ENCODE measurements at places on chromosomes 11 and 22.

GRCh38 chr11:16097543-16097942, 258.8 kb downstream of the SOX6 start:
- DNase-seq = no peak

GRCh38 chr11:78281511-78281910, 92.8 kb downstream of the USP35 start:
- no peak for DNase-seq

DNA sequence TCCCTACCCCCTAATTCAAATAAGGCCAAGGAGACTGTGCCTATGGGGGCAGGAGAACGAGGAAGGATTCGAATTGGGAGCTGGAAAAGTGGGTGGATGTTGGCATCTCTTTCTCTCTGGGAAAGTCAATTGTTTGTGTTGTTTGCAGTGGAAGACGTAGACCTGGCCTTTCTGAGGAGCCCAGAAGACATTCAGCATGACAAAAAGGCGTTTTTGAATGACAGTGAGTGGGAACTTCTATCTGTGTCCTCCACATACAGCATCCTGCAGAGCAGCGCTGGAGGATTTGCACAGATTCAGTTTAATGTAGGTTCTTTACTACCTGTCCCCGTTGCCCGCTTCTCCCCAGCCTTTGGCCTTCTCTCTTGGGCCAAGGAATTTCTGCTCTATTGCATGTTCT, 28.2 kb downstream of the HTR3B start:
- no peak for DNase-seq

- DNase-seq = no peak
Observed at GRCh38 chr22:46609724-46610201, 10.4 kb upstream of the GRAMD4 start.

DNA sequence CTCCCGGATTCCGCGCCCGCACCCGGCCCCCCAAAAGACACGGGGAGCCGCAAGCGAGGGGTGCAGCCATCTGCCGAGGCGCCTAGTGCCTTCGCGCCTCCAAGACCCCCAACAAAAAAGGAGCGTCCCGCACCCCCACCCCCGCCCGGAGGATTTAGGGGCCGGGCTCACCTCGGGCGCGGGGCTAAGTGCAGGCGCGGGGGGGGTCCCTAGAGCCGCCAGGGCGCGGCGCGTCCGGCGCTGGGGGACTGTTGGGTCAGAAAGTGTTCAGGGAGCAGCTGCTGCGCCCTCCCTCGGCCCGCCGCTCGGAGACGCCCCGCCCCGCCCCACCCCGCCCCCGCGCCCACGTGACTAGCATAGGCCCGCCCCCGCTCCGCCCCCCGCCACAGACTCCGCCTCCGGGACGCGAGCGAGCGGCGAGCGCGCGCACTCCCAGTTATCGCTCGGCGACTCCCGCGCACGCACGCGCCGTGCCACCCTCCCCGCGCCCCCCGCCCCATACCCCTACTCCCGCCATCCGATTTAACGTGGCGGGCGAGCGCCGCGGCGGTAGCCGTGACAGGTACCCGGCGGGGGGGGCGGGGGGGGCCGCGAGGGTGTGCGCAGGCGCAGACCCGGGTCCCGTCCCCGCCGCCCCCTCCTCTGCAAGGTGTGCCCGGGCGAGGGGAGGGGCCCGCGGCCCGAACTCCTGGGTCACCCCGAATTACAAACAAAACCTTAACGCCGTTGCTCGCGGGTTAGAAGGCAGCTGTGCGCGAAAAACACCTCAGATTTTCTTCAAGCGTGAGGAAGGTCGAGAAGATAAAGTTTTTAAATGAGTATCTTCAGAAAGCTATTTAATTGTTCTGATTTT, 56.2 kb downstream of the KCNJ4 start:
- DNase-seq = peak; percentile 70

GRCh38 chr11:86179646-86180064, 64.9 kb upstream of the EED start:
- no peak for DNase-seq

GRCh38 chr11:77236901-77237300, 64.6 kb downstream of the GDPD4 start:
- no peak for DNase-seq

DNA sequence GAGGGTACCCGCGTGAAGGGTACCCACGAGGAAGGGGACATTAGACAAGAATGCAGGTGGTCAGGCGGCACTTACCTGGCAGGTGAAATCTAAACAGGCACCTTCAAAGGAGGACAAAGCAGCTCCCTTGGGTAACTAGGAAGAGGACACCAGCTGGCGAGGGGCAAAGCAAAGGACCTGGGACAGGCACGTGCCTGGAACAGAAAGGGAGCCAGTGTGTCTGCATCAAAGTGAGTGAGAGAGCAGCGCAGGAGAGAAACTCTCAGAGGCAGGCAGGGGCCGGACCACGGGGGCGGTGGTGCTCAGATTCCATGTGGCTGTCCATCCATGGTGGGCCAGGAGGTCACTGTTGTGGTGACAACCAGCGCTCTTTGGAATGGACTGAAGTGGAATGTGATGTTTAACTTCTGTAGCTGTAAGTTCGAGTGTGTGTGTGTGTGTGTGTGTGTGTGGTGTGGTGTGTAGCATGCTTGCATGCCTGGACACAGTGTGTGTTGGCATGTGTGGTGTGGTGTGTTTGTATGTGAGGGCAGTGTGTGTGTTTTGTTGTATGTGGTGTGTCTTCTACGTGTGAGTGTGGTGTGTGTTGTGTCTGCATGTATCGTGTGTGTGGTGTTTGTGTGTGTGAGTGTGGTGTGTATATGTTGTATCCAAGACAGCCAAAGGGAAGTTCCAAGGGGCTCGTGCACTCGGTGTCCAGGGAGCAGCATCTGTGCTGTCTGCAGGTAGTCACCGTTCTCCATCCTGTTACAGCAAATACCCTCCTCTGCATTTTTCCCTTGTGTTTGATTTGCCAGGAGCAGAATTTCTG, 86.4 kb downstream of the CDKN1C start:
- DNase-seq = no peak

DNA sequence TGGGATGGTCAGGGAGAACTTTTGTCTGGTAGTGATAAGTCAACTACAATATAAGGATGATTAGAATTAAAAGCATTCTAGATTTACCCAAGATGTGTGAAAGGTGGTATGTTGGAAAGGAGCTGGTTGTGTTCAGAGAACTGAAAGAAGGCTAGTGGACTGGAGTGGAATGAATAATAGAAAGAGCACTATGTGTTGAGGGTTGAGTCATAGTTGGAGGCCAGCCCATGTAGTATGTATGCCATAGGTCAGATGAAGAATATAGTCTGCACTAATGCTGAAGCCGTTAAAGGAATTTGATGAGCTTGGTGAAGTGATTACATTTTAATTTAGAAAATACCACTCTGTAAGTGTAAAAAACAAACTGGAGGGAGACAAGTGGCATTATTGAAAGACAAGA, 514.1 kb downstream of the CNTN5 start:
- no peak for DNase-seq

GRCh38 chr11:67699521-67699920, 25.1 kb upstream of the ALDH3B2 start:
- DNase-seq = no peak

- DNase-seq = no peak
Observed at GRCh38 chr11:116406042-116406441, 366.7 kb downstream of the BUD13 start.

GRCh38 chr22:47927648-47928210, 1165.3 kb downstream of the TBC1D22A start:
- DNase-seq = no peak

- no peak for DNase-seq
Observed at GRCh38 chr22:36379593-36380361, 8.0 kb downstream of the MYH9 start.
